ENCODE measurements at places on chromosomes 7 and 10. TPM values are rescaled to one million over a fixed set of nuclear protein-coding genes. Genes with fewer than 3 reads are reported as not detected.

Gene SPDYE5
- not detected for total RNA-seq

Gene GFRA1
- total RNA-seq = 0.03 TPM

Gene NPVF
- not detected for total RNA-seq

Gene TMEM225B
- 0.25 TPM for total RNA-seq

Gene CYP3A4
- total RNA-seq = not detected

Gene FKBP6
- total RNA-seq = not detected

Gene HOXA7
- 13.3 TPM for total RNA-seq

Gene PNLIPRP2
- total RNA-seq = not detected

Gene ENKUR
- 0.04 TPM for total RNA-seq

Gene SH2D4B
- not detected for total RNA-seq

Gene FGFR2
- 30.3 TPM for total RNA-seq

Gene SAMD9L
- 7.6 TPM for total RNA-seq

Gene CHN2
- total RNA-seq = 0.10 TPM

Gene APBB1IP
- total RNA-seq = not detected

Gene NRP1
- 58.2 TPM for total RNA-seq

Gene RPEL1
- total RNA-seq = not detected

Gene ZNF746
- 20.2 TPM for total RNA-seq

Gene LRRN3
- not detected for total RNA-seq

Gene HYAL4
- 0.17 TPM for total RNA-seq

Gene ARHGAP22
- 7.1 TPM for total RNA-seq
